ENCODE measurements at places on chromosomes 13 and 19. TPM values are rescaled to one million over a fixed set of nuclear protein-coding genes. Genes with fewer than 3 reads are reported as not detected.

DNA sequence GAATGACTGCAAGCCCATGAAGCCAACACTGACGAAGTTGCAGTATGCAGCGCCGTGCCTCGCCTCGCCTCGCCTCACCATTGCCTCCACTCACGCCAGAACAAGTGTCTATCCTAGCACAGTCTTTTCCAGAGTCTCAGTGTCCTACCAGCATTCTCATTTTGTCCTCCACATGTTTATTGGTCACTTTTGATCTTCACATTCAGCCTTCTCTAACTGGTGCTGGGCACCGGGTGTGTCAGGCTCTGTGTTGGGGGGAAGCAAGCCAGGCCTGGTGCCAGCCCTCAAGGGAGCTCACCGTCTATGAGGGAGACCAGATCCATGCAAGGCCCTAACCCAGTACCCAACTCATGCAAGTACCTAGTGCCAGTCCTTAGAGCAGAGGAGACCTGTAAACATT, 69.7 kb upstream of the GPR183 start:
- no peak for DNase-seq

DNA sequence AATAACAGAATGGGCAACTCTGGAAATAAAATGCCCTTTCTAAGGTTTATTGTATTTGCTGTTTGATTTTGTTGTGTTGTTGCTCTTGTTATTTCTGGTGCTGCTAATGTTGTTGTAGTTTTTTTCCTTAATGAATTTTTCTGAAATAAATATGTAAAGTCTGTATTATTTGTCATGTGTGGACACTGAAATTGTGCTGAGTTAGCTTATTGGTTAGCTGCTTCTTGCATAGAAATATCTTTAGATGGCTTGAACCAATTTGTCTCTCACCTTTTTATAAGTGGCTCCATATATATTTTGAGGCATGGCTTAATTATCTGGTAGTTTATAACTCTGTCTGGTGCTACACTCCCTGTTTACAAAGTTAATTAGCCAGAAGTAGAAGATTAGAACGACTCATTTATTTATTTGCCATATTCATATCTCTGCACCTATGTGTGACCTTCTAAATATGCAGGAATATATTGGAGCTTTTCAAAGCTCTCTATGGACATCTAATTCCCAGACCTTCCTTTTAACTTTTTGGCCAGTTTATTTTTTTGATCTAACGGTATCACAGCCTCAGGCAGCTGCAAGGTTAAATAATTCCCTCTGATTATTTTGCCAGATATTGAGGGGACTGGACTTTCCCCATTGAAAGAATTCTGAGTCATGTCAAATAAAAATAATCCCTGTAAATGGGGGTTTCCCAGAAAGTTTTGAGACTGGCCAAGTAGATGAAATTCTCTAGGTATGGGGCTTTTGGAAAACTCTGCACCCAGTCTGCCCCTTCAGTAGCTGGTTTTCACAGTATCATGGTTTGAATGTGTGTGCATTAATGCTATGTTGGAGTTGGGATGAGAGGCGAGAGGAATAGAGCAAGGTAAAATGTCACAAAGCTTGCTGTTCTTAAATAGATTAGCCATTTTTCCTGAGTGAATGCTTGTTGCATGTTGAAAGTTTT, 1331.7 kb upstream of the MIR17HG start:
- no peak for DNase-seq

DNA sequence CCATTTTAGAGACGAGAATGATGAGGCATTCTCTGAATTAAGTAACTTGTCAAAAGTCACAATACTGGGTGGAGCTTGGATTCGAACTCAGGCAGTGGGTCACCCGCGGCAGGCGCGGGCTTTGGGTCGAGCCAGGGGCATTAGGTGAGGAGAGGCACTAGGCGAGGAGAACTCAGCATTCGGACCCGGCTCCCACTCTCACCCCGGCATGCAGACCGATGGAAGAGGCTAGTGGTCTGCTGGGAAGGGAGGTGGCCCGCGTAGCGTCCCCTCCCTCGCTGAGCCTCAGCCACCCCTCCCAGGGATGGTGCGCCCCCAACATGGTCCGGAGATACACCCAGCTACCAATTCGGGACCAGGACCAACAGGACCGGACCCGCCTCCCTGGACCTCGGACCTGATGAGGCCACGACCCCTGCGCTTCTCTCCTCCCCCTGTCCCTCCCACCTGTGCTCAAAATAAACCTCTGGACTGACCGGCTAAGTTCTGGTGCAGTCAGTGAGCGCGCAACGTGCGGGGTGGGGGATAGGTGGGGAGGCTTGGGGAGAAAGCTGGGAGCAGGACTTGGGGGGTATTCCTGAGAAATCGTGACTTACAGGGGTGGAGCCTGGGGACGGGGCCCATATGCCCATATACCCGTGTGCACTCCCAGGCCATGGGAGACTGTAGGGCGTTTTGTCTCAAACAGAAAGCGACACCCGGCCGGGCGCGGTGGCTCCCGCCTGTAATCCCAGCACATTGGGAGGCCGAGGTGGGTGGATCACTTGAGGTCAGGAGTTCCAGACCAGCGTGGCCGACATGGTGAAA, 1.3 kb upstream of the SNAPC2 start:
- peak; percentile 68 for DNase-seq

DNA sequence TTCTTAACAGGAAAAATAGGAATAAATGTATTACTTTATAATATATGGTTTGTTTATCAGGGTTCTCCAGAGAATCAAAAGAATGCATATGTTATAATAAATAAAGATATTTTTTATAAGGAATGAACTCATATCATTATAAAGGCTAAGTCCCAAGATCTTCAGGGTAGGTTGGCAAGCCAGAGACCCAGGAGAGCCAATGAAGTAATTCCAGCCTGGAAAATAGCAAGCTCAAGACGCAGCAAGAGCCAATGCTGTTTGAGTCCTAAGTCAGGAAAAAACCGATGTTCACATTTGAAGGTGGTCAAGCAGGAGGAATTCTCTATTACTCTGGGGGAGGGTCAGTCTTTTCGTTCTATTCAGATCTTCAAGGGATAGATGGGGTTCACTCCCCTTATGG, 490.0 kb downstream of the PCDH20 start:
- no peak for DNase-seq

DNA sequence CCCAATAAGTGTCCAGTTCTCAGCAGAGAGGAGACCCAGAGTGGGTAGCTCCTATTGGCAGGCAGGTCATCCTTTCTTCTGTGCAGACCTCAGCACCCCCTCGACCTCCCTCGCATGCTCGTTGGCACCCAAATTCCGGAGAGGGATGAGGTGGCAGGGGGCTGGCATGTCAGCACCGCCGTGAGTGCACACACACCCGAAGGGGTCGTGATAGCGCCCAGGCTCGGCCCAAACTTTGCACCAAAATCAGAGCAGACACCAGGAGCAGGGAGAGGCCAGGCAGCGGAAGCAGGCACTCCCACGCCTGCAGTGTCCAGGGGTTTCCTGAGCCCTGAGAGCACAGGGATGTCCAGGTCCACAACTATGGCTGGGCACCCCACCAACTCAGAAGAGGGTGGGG, 1503.8 kb upstream of the PCDH20 start:
- no peak for DNase-seq

Gene TINCR
- not detected for total RNA-seq

Gene ASF1B
- 0.52 TPM for total RNA-seq

Gene TMPRSS9
- not detected for total RNA-seq

DNA sequence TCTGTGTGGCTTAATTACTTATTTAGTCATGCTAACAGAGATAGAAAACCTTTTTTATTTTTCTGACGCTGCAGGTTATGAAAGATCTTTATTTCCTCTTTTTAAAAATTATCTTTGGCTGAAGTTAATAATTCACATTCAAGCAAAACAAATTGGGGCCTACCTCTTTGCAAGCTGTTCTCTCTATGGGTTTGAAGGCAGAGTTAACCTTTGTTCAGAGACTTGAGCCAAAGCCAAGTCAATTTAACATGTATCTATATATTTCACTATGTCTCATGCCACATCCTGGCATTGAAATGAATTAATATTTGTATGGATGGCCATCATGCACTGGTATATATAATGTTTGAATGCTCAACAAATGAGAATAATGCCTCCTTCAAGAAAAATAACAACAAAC, 677.3 kb upstream of the GPC6 start:
- DNase-seq: no peak

DNA sequence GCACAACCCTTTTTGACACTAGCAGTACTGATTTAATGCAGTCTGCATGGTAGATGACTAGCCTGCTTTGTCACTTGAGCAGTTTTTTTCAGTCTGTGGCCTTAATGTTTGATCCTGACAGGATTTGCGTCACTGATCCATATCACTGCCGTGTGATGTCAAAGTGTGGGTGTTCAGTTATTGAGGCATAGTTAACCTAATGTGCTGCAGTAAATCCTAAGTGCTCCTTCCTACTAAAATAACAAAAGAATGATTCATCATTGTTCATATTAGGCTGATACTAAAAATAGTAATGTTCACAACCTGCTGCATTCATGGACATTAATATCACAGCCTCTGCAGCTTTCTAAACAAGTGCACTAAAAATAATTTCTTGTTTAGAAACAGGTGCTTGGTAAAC, 121.9 kb upstream of the MLNR start:
- peak; percentile 56 for DNase-seq

Gene WDR88
- not detected for total RNA-seq

Gene CNMD
- not detected for total RNA-seq

Gene CGB1
- not detected for total RNA-seq
